ENCODE measurements at places on chromosomes 11 and 22. TPM values are rescaled to one million over a fixed set of nuclear protein-coding genes. Genes with fewer than 3 reads are reported as not detected.

DNA sequence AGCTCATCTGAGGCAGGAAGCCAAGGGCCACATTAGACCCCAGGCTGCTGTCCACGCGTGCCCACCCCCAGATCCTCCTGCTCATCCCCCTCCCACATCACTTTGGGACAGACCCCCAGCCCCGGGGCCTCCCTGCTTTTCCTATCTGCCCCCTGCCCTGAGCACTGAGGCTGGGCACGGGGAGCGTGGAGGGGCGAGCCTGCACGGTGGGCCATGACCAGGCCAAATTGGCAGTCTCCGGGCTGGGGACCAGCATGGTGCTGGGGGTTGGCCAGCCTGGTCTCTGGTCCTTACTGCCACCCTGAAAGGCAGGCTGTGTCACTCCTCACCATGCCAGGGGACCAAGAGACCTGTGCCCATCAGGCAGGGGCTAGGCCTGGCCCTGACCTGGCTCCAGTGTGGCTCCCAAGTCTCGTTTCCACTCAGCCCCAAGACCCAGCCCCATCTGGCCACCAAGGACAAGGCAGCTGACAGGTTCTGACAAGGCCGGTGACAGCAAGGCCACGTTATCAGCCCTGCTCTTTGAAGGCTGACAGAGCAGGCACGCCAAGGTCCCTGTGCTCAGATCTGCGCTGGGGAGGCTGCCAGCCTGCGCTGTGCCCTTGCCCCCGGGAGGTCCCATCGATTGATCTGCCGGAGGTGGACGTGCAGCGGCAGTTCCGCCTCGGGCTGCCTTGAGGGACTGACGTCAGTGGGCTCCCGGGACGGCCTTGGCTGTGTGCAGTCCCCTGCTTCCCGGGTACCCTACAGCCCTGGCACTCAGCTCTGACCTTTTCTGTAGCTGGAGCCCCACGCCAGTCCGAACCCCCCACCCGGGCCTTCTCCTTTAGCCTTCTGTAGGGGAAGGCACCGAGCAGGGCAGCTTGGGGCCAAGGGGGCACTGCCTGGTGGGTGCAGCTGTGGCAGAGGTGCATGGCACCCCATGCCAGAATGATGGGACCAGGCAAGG, 3.6 kb downstream of the TNNI2 start:
- H3K27ac ChIP-seq = peak overlapping the region; percentile 35
- H3K36me3 ChIP-seq = no peaks in the 10 kb centered on the region
- no peak overlapping the region for H3K4me3 ChIP-seq
- H3K27me3 ChIP-seq = no peaks in the 10 kb centered on the region

DNA sequence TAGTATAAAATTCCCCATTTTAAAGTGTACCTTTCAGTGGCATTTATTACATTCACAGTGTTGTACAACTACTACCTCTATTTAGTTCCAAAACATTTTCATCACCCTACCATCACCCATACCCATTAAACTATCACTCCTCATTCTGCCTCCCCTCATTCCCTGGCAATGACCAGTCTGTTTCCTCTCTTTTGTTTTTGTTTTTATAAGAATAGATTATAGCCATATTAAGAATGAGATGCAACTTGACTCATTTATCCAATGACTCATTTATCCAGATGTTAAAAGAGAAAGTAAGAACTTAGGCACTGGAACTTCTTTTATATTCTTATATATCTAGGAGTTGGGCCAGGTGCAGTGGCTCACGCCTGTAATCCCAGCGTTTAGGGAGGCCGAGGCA, 156.3 kb downstream of the FAT3 start:
- H3K27ac ChIP-seq = no peak overlapping the region
- H3K4me3 ChIP-seq = no peak overlapping the region

NRXN2 gene
- 0.85 TPM for total RNA-seq

BARX2 gene
- total RNA-seq = 1.4 TPM

GRCh38 chr22:33401291-33401690, 343.1 kb upstream of the SYN3 start:
- no peak overlapping the region for H3K4me3 ChIP-seq
- H3K27ac ChIP-seq = no peak overlapping the region
- no peaks in the 10 kb centered on the region for H3K36me3 ChIP-seq
- no peak for DNase-seq

TRIM6 gene
- 1.3 TPM for total RNA-seq

DNA sequence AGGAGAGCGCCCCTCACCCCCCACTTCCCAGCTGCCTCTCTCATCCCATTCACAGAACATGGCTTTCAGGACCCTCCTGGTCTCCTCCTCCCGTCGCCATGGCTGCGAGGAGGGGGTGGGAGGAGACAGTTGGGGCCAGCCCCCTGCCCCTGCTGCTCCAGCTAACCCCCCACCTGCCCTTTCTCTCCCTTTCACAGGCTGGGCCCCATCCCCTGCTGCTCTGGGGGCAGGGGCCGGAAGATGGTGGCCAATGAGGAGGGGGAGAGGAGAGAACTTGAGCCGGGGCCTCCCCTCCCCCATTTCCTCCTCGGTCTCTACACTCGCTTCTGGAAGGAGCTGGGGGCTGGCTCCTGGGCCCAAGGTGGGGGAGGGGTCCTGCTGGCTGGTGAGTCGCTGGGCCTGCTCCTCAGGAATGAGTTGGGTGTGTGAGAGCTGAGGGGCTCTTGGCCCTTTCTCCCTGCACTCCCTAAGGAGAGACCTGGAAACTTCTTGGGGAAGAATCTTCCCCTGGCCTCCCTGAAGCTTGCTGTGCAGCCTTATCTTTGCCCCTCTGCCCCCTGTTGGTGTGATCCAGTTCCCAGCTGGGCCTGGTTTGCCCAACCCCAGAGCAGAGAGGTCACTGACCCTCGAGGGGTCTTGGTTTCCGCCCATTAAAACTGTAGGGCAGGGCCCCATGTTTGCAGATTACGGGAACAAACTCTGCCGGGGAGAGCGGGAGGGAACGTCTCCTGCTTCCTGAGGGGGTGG, 10.2 kb downstream of the YPEL4 start:
- H3K4me3 ChIP-seq = peak overlapping the region; percentile 85
- no peak for DNase-seq
- peak overlapping the region; percentile 9 for H3K27ac ChIP-seq
- H3K4me1 ChIP-seq = peaks cover 37% of the 10 kb centered on the region
- no peaks in the 10 kb centered on the region for H3K27me3 ChIP-seq

HTR3A gene
- total RNA-seq = 0.24 TPM

PKP3 gene
- total RNA-seq = 1.0 TPM

ESAM gene
- 60.6 TPM for total RNA-seq

GRCh38 chr11:35654711-35655110, 7.9 kb upstream of the TRIM44 start:
- H3K4me1 ChIP-seq = no peaks in the 10 kb centered on the region
- no peak for DNase-seq
- no peak overlapping the region for H3K4me3 ChIP-seq
- H3K27ac ChIP-seq = no peak overlapping the region
- H3K27me3 ChIP-seq = no peaks in the 10 kb centered on the region
- H3K36me3 ChIP-seq = no peaks in the 10 kb centered on the region

LYVE1 gene
- 45.0 TPM for total RNA-seq

- H3K27me3 ChIP-seq = no peaks in the 10 kb centered on the region
- H3K36me3 ChIP-seq = no peaks in the 10 kb centered on the region
- peaks cover 31% of the 10 kb centered on the region for H3K4me1 ChIP-seq
- H3K4me3 ChIP-seq = no peak overlapping the region
- H3K27ac ChIP-seq = no peak overlapping the region
Measured at GRCh38 chr11:76640501-76640900, 30.0 kb downstream of the LRRC32 start.

DNA sequence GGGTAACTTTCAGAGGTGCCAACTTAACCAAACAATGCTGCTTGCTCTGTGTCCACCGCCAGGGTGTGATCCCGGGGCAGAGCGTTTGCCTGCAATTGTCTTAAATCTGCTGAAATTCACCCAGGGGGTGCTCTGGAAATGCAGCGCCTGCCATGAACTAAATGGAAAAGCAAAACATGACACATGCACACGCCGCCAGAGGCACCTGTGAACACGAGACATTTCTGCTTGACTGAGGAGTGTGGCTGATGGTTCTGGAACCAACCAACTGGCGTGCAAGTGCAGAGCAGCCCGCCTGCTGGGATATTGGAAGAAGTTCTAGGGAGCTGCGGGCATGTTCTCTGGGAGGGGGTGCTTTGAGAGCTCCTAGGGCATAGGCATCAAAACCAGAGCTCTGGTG, 30.4 kb downstream of the DSCAML1 start:
- no peaks in the 10 kb centered on the region for H3K4me1 ChIP-seq
- H3K36me3 ChIP-seq = no peaks in the 10 kb centered on the region
- no peak overlapping the region for H3K27ac ChIP-seq
- no peaks in the 10 kb centered on the region for H3K27me3 ChIP-seq
- no peak overlapping the region for H3K4me3 ChIP-seq
- no peak for DNase-seq

GRCh38 chr11:121318848-121319834, 26.6 kb downstream of the SC5D start:
- no peaks in the 10 kb centered on the region for H3K36me3 ChIP-seq
- no peak for DNase-seq
- H3K4me3 ChIP-seq = no peak overlapping the region

TEF gene
- total RNA-seq = 12.7 TPM

NCR3LG1 gene
- 2.0 TPM for total RNA-seq

- no peak for DNase-seq
- no peak overlapping the region for H3K27ac ChIP-seq
- H3K27me3 ChIP-seq = no peaks in the 10 kb centered on the region
- H3K4me3 ChIP-seq = no peak overlapping the region
- no peaks in the 10 kb centered on the region for H3K36me3 ChIP-seq
Measured at GRCh38 chr11:102883141-102883540, 8.4 kb upstream of the MMP12 start.

TP53I11 gene
- total RNA-seq = 46.7 TPM

OR6A2 gene
- total RNA-seq = not detected

TMEM135 gene
- total RNA-seq = 13.0 TPM

GRCh38 chr11:68297494-68297811, 14.9 kb upstream of the LRP5 start:
- H3K27ac ChIP-seq = no peak overlapping the region
- H3K4me3 ChIP-seq = peak overlapping the region; percentile 24
- no peak for DNase-seq
- H3K4me1 ChIP-seq = peaks cover 18% of the 10 kb centered on the region

GRCh38 chr11:73465023-73465675, 89.0 kb downstream of the RELT start:
- no peaks in the 10 kb centered on the region for H3K27me3 ChIP-seq
- H3K4me1 ChIP-seq = peaks cover 78% of the 10 kb centered on the region
- H3K27ac ChIP-seq = peak overlapping the region; percentile 46
- no peak overlapping the region for H3K4me3 ChIP-seq

- no peak for DNase-seq
- no peaks in the 10 kb centered on the region for H3K27me3 ChIP-seq
- no peaks in the 10 kb centered on the region for H3K36me3 ChIP-seq
- no peak overlapping the region for H3K4me3 ChIP-seq
Measured at GRCh38 chr11:109309153-109309552, 112.8 kb upstream of the C11orf87 start.

NPTXR gene
- total RNA-seq = 18.0 TPM

CCDC89 gene
- 0.24 TPM for total RNA-seq

SHISAL1 gene
- total RNA-seq = 0.26 TPM

CEND1 gene
- 1.1 TPM for total RNA-seq

NLRP10 gene
- total RNA-seq = not detected

- no peak overlapping the region for H3K27ac ChIP-seq
- no peak for DNase-seq
- no peaks in the 10 kb centered on the region for H3K36me3 ChIP-seq
Measured at GRCh38 chr11:67647471-67647870, 3.1 kb downstream of the ACY3 start.

GP1BB gene
- total RNA-seq = 25.8 TPM

GRCh38 chr11:13942971-13943381, 19.5 kb upstream of the SPON1 start:
- no peak for DNase-seq
- H3K27ac ChIP-seq = no peak overlapping the region
- H3K36me3 ChIP-seq = no peaks in the 10 kb centered on the region
- H3K27me3 ChIP-seq = no peaks in the 10 kb centered on the region
- H3K4me1 ChIP-seq = no peaks in the 10 kb centered on the region
- no peak overlapping the region for H3K4me3 ChIP-seq

- H3K27me3 ChIP-seq = no peaks in the 10 kb centered on the region
- no peaks in the 10 kb centered on the region for H3K36me3 ChIP-seq
- no peak overlapping the region for H3K4me3 ChIP-seq
- DNase-seq = no peak
- no peak overlapping the region for H3K27ac ChIP-seq
- no peaks in the 10 kb centered on the region for H3K4me1 ChIP-seq
Measured at GRCh38 chr11:104155375-104155774, 8.6 kb downstream of the PDGFD start.

Measured in right atrium auricular region (tissue), 2 donors.